NCI-H446 treated with DMSO at 0.1 percent for 48 hours (cell line): ENCODE measurements at places on chromosomes 1 and 21.

DNA sequence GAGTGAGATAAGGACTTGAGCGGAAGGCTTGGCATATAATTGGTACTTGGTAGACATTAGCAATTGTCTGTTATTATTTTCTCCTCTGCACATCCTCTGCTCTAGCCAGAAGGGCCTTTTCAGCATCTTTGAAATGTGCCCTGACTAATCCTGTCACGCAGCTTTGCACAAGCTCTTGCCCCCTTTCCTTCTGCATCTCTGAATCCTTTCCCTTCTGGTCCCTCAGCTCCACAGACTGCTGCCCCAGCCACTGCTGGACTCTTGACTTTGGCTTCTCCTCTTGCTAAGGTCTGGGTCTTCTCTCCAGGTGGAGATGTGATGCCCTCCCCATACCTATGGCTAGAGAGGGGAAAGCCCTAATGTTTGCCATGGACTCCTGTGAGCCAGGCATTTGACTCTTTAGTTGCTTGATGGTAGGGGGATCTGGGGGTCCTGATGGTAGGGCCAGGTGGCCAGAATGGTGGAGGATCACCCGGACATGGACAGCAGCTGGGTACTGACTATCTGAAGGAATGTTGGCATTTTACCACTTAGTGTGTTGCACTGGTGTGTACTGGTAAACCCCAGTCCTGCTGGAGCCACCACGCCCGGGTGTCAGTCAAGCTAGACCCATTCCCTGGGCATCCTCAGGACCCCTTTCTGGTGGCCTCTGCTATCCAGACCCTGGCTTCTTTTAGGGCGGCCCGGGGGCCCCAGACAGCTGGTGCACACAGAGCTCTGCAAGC, 4.4 kb downstream of the HPCA start:
- DNase-seq: no peak

GRCh38 chr1:200336101-200336845, 73.6 kb downstream of the ZNF281 start:
- no peak for DNase-seq

GRCh38 chr1:202951437-202951836, 6.7 kb downstream of the ADIPOR1 start:
- DNase-seq: no peak

GRCh38 chr1:211641044-211641800, 34.2 kb downstream of the NEK2 start:
- no peak for DNase-seq

DNA sequence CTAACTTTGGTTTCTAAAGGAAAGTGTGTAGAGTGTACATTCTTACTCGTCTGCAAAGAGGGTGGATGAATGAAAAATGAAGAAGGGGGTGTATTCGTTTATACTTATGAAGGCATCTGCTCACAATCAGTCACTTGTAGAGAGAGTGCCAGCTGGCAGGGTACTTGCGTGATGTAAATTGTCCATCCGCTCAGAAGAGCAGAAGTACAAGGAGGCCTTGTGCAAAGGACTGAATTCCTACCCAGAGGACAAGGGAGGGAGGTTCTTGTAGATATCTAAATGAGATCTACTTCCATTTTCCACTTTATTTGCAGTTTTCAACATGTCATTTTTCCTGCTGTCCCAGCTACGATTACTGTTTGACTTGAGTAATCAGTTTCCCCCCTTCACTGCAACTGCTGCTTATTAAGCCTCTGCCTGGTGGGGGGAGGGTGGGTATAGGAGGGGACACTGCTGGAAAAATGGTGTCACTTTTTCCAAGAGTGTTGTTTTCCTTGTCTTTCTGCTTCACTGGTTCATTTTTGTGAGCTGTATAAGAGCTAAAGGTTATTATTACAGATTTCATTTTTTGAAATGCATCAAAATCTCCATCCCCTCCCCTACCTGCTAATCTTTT, 67.3 kb downstream of the LAMC1 start:
- peak; percentile 82 for DNase-seq

DNA sequence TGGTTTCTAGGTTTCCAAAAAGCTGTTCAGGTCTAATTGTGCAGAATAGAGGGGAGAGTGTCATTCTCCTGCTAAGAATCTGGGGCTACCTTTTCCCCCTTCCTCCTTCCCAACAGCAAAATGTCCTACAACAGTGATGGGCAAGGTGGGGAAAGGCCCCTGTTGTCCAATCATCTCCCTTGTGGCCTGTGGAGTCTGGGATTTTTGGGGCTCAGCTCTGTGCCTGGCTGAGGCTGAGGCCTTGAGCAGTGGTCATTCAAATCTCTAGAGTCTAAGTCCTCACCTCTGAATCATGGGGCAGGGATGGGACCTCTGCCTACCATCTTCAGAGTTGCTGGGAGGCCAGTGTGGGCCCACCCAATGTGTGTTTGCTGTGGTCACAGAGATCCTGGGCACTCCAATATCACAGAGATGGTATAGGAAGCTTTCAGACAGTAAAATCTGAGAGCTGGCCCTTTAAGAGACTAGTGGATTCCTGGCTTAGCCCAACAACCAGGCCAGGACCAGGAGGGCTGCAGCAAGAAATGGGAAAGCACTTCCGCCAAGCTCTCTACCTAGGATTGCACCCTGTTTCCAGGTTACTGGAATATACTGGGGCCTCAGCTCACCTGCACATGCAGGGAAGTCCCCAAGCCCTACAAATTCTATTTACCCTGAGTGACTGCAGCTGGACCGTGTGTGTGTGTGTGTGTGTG, 28.5 kb upstream of the TENT5C start:
- DNase-seq: no peak
